ENCODE measurements at places on chromosomes 16 and 17.
A peak's percentile ranks its signal among the peaks of the same experiment; 100 is the strongest.

GRCh38 chr16:17371299-17371698, 99.5 kb downstream of the XYLT1 start:
- DNase-seq: no peak

DNA sequence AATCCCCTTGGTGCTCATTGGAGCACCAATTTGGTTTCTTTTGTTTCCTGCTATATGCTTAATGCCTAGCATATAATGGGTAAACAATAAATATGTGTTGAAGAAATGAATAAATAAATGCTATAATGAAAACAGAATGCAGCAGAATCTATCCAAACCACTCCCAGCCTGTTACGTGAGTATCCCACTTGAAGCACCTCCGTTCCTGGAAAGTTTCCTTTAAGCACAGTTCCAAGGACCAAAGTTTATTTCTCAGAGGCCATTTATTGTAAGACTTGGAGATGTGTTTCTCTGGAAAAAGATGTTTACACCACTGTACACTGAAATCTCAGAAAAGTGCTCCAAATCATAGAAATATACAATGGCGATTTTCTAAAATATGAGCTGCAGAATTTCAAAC, 187.0 kb downstream of the SOX9 start:
- no peak for DNase-seq

- DNase-seq: no peak
Observed at GRCh38 chr16:55389426-55390073, 65.5 kb downstream of the IRX6 start.

- DNase-seq: no peak
Observed at GRCh38 chr16:3606441-3606840, 5.0 kb downstream of the SLX4 start.

DNA sequence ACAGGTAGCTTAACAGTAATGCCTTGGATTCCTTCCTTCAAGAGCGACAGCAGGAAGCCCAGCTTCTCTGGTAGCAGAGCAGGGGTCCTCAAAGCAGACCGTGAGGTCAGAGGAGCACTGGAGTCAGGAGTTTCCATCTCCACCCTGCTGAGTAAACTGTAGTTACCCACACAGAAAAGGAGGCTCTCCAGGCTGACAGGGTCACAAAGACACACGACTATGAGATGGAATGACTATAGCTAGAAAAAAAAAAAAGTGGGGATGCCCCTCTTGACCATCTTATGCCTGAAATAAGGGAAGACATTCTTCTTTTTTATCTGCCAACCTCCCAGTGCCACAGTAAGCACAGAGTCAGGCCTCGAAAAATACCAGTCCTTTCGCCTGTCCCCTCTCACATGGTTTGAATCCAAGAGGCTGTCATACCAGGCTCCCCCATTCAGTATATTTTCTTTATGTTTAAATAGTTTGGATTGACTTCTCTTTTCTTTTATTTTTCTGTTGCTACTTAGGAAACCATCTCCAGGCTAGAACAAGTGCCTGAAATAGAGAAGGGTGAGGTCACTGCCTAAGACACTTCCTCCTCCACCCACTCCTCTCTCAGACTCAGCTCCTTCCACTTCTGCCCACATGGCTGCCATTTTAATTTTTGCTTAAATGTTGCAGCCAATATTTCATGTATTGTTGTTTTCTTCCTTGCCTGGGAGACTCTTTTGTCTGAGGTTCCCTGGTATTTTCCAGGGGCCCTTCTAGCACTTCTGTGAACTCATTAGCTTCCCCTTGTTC, 707.4 kb downstream of the MAF start:
- no peak for DNase-seq

GRCh38 chr17:82107341-82107860, 9.4 kb upstream of the FASN start:
- no peak for DNase-seq

DNA sequence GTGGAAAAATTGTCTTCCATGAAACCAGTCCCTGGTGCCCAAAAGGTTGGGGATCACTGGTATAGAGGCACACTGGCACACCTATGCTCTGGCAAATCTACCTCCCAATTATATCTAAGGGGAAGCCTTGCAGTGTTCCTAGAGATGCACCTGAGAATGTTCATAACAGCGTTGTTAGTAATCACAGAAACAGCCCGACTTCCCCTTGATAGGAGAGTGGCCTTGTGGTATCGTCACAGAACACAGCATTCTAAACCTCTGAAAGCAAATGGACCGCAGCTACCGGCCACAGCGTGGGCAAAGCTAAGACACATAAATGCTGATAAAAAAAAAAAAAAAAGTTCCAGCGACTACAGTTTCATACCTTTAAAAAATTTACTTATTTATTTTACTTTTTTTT, 39.1 kb upstream of the ADGRG1 start:
- DNase-seq: no peak

GRCh38 chr16:27445502-27446175, 43.7 kb downstream of the IL21R start:
- peak; percentile 61 for DNase-seq

DNA sequence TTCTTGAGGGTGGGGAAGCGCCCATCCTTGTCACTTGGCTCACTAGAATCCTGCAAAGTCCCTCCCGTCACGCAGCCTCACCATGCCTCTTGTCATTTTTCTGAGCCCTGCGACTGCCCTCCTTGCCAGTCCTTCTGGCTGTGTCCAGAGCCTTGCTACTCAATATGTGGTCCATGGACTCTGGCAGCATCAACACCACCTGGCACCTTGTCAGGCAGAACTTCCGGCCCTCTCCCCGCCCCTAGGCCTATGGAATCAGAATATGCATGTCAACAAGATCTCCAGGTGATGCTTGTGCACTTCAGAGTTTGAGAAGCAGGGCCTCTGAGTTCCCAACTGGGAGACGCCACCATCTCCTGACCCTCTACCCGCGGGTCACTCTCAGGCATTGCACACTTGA, 12.1 kb downstream of the PIMREG start:
- DNase-seq: no peak

DNA sequence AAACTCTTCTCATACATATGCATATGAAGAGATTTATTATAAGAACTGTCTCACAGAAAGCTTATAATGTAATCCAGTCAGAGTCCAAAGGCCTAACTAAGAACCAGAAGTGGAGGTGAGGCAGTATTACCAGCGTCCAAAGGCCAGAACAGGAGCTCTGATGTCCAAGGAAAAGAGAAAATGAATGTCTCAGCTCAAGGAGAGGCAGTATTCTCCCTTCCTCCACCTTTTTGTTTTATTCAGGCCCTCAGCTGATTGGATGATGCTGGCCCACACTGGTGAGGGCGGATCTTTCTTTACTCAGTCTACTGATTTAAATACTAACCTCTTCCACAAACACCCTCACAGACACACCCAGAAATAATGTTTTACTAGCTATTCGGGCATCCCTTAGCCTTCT, 43.4 kb downstream of the FBXL20 start:
- DNase-seq: no peak

- DNase-seq: no peak
Observed at GRCh38 chr16:82232806-82233205, 62.8 kb upstream of the MPHOSPH6 start.

GRCh38 chr16:50747207-50747956, 5.5 kb downstream of the CYLD start:
- DNase-seq: no peak

DNA sequence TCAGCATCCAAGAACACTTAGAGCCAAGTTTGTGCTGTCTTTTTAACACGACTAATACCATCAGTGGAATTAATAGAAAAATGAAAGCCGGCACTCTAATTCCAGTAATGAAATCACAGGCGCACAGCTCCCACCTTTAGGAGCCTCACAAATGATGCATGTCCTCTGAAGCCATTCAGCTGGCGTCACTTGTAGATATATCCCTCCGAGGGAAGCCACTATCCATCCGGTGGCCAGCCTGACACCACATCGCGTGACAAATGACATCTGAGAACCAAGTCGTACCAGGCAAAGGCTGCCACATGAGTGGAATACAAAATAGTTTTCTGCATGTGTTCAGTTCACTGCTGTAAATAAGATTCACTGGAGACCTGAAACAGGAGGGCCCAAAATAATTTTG, 205.6 kb downstream of the GRIN2A start:
- DNase-seq: no peak

DNA sequence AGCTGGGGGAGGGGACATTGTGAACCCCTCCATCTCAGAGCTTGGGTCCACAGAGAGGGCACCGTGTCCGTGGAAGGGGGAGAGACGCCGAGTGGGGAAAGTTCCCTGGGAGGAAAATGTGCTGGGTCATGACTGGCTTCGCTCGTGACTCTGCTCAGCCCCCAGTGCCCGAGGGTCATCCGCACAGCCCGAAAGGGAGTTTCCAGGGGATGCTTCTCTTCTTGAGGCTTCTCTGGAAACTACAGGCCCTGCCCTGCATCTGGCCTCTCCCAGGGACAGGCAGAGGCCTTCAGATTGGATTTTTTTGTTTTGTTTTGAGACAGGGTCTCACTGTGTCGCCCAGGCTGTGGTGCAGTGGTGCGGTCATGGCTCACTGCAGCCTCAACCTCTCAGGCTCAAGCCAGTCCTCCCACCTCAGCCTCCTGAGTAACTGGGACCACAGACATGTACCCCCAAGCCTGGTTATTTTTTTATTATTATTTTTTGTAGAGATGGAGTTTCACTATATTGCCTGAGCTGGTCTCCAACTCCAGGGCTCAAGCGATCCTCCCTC, 9.8 kb upstream of the GSE1 start:
- DNase-seq: no peak

- DNase-seq: no peak
Observed at GRCh38 chr17:6437956-6438355, 3.0 kb upstream of the AIPL1 start.

GRCh38 chr17:75111777-75112335, 2.1 kb downstream of the ARMC7 start:
- DNase-seq: no peak

GRCh38 chr17:29363716-29364115, 26.4 kb upstream of the TAOK1 start:
- DNase-seq: no peak

DNA sequence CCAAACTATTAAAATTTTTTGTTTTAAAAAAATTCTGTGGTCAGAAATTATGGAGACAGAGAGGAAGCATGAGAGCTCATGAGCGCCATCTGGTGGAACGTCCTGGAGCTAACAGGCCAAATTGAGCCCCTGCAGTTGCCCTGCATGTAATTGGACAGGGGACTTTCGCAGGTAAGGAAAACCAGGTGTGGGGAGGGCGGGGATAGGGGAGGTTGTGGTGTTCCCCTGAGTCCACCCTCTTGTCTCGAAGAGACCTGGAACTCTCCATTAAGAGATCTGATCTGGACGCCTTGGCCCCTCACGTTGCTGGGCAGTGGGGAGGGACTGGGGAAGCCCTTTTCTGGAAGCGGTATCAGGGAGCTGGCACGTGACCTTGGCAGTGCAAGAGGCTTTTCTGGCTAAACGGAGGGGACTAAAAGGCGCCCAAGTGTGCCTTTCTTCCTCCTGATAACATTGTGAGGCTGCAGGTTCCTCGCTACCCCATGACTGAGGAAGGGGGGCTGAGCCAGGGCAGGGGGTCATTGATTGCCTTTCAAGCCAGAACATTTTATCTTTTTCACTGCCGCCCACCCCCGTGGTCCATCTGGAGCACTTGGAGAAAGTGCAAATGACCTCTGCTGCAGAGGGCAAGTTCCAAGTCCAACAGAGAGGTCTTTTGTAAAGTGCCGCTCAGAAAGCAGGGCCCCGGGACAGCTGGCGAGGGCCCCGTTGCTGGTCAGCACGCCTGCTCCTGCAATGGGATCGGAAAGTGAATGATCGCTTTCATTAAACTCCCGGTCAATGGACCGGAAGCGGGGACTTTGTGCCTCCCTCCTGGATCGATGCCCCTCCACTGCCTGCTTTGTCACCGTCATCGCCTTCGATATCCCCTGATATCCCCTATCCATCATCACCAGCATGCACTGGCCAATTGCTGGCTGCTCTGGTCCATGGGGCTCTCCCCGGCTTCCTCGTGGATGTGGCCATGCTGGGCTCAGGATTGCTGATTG, 18.4 kb downstream of the PDILT start:
- no peak for DNase-seq

- DNase-seq: no peak
Observed at GRCh38 chr17:79699386-79700036, 31.2 kb upstream of the ENPP7 start.

GRCh38 chr16:80608946-80609345, 68.2 kb downstream of the DYNLRB2 start:
- DNase-seq: no peak

DNA sequence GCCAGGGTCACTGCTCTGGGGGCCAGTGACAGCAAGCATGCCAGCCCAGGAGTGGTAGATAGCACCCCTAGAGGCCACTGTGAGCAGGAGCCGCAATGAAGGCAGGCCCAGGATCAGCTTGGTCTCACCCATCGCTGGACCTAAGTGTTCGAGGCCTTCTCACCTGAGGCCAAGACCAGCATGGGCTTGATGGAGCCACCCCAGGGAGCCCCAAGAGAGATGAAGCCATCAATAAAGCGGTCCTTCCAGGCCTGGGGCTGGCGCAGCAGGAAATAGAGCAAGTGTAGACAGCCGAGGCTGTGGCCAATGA, 1.8 kb downstream of the LCAT start:
- DNase-seq: no peak

DNA sequence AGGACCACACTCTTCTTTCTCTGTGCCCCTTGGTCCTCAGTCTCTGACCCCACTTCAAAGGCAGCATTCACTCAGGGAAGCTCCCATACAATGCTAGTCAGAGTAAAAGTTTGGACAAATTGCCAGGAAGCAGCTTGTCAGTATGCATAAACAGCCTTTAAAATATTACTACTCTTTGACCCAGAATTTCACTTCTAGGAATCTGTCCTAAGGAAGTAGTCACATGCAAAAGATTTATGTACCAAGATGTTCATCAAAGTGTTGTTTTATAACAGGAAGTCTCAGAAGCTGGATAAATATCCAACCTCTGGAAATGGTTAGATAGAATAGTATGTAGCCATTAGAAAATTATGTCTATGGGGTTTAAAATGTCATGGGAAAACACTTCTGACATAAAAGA, 31.0 kb downstream of the MAPT start:
- no peak for DNase-seq

- no peak for DNase-seq
Observed at GRCh38 chr17:19533036-19533717, 477 bp upstream of the SLC47A1 start.

GRCh38 chr16:65988024-65988595, 378.4 kb upstream of the CDH5 start:
- DNase-seq: no peak

DNA sequence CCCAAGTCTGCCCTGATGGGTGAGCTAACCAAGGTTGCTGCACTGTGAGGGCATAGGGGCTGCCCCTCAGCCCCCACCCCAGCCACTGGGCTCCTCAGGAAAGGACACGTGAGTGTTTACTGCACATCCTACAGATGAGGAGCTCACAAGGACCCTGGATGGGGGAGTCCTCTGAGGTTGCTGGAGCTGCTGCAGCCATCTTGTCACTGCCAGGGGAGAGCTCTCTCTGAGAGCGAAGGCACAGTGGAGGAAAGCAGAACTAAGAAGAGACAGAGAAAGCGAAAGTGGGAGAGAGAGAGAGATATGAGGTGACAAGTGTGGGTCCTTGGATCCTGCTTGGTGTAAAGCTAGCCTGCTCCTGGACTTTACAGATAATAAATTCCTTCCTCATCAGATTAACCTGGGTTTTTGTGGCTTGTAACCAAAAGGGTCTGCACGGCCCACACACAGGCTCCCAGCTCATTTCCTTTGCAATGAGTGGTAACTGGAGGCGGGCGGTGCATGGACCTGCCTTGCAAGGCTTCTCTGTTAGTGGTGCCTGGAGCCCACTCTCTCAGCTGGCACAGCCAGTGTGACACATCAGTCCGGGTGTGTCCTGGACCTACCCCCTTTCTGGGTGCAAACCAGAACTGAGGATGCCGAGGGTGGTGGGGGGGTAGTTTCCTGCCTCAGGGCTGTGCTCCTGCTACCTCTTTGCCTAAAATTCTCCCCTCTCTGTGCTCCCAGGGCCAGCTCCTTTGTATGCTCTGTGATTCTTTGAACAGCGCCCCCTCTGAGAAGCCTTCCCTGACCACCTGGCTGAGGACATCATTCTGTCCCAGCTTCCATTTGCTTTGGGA, 14.2 kb downstream of the SNX20 start:
- no peak for DNase-seq
